ENCODE measurements at places on chromosomes 6 and 20.

- DNase-seq = no peak
Observed at GRCh38 chr6:161233986-161234661, 39.7 kb downstream of the AGPAT4 start.

GRCh38 chr20:6566821-6567220 is 200.7 kb upstream of the BMP2 start:
- no peak for DNase-seq

DNA sequence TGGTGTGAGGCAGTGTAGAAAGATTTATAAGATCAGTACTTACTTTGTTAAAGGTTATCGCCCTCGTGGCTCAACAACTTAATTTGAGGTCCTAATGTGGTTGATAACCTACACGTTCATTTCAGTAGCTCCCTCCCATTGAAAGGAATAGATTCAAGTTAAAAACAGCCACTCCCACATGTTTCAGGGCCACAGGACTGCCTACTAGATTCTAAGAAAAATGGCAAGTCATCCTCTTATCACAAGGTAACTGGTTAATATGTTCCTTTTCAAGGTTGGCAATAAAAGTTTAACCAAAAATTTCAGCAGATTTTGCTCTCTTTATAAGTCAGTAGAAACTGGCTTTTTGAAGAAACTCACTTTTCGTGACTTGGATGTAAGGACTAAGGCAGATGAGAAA is 17.1 kb downstream of the GSTA2 start:
- DNase-seq = no peak

DNA sequence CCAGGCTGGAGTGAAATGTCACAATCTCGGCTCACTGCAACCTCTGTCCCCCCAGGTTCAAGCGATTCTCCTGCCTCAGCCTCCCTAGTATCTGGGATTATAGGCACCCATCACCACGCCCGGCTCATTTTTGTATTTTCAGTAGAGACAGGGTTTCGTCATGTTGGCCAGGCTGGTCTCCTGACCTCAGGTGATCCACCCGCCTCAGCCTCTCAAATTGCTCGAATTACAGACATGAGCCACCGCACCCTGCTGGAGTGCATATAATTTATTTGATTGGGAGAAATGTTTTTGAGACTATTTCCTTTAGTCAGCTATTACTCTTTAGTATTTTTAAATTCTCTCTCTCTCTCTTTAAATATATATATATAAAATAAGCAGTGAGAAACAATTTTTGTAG is 29.8 kb downstream of the FAM83B start:
- no peak for DNase-seq

DNA sequence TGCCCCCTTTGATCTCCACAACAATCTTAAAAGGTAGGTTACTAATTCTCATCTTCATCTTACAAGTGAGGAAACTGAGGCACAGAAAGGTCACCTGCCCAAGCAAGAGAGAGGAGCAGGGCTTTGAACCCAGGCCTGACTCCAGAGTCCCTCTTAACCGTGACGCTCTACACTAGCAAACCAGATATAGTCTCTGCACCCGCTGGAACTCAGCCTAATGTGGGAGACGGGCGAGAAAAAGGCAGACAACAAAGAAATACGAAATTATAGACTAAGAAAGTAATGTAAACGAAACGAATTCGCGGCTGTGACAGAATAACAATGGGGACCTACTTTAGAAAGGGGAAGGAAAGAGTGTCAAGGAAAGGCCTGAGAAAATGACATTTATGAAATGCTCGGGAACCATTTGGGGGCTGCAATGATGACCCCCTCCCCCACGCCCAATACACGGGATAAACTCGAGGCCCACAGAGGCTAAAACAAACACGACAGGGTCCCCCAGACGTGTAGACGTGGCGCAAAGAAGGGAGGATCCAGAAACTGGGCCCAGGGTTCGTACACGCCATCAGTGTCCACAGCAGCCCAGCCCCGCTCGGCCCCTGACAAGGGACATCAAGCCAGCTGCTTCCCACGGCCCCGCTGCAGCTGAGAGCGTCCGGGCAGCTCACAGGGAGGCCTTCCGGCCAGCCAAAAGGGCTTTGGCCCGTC is 637 bp downstream of the TRPC4AP start:
- DNase-seq = no peak

- no peak for DNase-seq
Observed at GRCh38 chr6:118660218-118660569, 8.8 kb upstream of the CEP85L start.
